Left cardiac atrium (tissue), 4 donors: ENCODE measurements at places on chromosomes 5 and 9. TPM values are rescaled to one million over a fixed set of nuclear protein-coding genes. Genes with fewer than 3 reads are reported as not detected.

The NUTM2F gene
- total RNA-seq, result not detected

The GRXCR2 gene
- total RNA-seq, result 0.60 TPM

- no peak for DNase-seq
Observed at GRCh38 chr9:87381746-87382145, 115.9 kb upstream of the DAPK1 start.

The CA9 gene
- 2.8 TPM for total RNA-seq

DNA sequence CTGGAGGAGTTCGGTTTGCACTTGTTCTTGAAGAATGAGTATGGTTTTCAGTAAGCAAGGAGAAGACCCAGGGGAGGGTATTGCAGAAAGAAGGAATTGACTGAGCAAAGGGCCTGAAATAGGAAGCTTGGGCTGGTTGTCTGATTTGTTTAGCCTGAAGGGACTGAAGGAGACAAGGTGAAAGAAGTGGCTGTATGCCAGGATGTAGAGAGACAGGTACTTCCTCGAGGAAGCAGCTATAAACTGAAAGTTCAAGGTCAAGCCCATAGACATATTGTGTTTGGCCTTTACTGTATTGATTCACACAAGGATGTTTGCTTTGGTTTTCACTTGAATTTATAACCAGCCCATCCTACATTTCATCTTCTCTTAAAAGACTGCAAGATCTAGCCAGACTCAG is 183.1 kb downstream of the PALM2AKAP2 start:
- DNase-seq, result no peak

The CORO2A gene
- total RNA-seq, result 1.4 TPM

DNA sequence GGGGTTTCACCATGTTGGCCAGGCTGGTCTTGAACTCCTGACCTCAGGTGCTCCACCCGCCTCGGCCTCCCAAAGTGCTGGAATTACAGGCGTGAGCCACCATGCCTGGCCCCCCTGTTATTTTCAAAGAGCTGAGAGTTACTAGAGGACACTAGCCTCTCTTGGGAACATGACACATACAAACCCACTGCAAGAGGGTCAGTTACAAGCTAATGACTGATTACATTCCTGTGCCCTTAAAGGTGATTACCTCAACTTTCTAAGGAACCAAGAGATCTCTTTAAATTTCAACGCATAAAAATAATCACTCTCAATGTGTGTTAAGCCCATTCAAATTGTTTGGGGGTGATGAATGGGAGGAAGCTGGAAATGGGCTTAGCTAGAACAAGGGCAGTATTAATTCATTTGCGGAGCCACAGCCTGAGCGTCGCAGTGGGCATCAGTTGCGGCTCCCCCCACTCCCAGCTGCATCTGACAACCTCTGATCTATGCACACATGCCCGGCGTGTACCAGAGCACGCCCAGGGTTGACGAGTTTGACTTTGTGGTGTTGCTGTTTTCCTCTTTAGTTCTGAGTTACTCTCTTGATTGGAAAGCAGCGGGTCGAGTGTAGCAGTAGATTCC is 146.9 kb downstream of the GOLPH3 start:
- DNase-seq, result no peak

GRCh38 chr9:109117856-109118807 is 1.6 kb downstream of the TMEM245 start:
- peak; percentile 69 for DNase-seq

DNA sequence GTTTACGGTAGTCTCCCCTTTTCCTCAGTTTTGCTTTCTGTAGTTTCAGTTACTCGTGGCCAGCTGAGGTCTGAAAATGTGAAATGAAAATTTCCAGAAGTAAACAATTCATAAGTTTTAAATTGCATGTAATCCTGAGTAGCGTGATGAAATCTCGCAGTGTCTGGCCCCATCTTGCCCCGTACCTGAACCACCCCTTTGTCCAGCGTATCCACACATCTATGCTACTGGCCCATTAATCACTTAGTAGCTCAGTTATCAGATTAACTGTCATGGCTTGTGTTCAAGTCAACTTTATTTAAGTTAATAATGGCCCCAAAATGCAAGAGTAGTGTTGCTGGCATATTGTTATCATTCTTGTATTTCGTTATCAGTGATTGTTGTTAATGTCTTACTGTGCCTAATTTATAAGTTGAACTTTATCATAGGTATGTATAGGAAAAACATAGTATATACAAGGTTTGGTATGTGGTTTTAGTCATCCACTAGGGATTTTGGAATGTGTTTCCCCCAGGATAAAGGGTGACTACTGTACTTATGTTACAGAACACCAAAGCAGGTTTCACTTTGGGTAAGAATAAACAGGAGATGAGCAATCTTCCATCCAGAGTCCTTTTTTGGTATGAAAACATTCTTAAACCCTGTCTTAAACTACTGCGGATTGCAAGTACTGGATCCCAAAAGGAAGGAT is 118.4 kb upstream of the KCNN2 start:
- no peak for DNase-seq

The ELP1 gene
- 19.1 TPM for total RNA-seq

- peak; percentile 40 for DNase-seq
Observed at GRCh38 chr9:36436909-36437308, 36.8 kb upstream of the RNF38 start.

DNA sequence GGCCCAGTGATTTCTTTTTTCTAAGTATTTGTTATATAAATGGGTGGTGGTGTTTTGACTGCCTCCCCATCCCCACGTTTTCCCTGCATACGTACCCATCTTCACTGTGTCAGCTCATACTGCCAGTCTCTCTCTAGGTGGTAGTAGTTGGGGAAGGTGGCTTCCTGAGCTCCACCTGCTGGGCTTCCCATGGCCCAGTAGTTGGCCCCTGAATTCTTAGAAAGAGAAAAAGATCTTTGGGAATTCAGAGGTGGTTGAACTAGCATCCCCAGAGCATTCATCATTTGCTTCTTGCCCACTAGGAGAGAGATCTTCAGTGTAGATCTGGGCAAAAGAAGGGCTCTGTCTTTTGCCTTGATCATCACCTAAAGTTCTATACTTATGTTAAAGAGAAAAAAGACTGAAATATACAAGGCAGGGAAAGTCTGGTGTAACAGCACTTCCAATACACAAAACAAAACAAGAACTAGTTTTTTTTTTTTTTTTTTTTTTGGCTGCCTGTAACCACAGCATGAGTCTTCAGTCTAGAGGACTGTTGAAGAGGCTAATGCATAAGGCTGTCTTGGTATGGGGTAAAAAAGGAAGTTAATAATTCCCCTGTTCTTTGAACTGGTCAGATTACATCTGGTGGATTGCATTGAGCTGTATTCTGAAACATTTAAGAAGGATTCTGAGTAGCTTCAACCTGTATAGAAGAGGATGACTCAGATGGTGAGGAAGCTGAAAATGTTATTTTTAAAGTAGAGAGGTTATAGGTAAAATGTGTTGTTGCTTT is 128.7 kb downstream of the ATG10 start:
- DNase-seq, result no peak

DNA sequence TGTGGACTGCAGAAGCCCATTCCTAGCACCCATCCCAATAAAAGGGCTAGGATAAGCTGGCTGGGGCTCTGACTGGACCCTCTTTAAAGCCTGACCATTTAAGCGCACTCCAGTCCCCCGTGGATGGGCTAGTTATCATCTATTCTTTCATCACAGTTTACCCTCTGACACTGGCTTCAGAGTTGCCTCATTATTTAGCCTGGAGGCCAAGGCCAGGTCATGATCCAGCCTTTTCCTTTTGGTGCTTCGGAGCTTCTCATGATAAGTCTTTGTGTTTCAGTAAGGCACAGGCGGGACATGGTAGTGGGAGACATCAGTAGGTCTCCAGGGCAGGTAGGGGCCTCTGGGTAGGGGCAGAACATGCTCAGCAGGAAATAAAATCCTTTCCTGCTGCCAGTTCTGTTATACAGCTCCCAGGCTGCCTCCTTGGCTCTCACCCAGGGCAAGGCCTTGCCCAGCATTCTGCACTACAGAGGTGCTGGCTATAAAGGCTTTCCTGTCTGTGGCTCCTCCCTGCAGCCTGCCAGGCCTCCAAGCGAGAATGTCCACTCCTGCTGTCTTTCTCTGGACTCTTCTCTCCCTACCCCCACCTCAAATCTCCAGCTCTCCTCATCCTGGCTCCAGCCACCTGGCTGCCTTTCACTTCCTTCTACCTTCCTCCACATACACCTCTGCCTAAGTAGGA is 128.8 kb downstream of the FSTL4 start:
- no peak for DNase-seq

GRCh38 chr5:80978772-80979317 is 18.7 kb downstream of the RASGRF2 start:
- DNase-seq, result no peak

GRCh38 chr9:131119600-131119999 is 5.8 kb upstream of the NUP214 start:
- no peak for DNase-seq
